Nucleus accumbens (tissue), 56 donors: ENCODE measurements at places on chromosomes 5 and 9.

- DNase-seq = no peak
Observed at GRCh38 chr5:153157156-153157555, 333.3 kb upstream of the GRIA1 start.

- peak; percentile 37 for DNase-seq
Observed at GRCh38 chr9:131739133-131739958, 530 bp downstream of the RAPGEF1 start.

DNA sequence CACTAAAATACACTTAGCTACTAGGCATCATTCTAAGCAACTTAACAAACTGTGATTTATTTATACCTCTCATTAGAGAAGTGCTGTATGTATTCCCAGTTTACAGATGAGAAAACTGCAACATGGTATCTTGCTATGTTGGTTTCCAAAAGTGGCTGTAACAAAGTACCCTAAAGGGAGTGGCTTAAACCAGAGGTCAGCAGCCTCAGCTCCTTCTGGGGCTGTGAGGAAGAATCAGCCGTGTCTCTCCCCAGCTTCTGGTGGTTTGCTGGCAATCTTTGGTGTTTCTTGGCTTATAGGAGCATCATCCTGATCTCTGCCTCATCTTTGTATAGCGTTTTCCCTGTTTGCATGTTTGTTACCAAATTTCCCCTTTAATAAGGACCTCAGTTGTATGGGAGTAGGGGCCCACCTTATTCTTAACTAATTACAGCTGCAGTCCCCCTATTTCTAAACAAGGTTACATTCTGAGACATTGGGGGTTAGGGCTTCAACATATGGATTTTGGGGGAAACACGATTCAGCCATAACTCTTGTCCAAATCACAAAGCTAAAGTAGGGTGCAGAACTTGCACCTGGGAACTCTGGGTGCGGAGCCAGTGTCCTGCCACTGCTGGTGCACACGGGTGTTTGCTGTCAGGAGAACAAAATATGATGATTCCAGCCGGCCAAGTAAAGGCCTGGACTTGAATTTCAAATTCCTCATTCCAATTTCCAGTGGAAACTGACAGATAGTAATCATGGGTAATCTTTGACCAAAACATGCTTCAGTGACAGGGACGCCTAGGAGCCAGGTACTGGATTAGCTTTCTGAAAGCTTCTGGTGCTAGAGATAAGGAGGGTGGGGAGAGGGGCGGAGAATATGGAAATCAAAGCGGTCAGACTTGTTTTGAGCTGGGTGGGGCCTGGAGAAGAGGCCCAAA is 43.3 kb downstream of the RAI14 start:
- no peak for DNase-seq

DNA sequence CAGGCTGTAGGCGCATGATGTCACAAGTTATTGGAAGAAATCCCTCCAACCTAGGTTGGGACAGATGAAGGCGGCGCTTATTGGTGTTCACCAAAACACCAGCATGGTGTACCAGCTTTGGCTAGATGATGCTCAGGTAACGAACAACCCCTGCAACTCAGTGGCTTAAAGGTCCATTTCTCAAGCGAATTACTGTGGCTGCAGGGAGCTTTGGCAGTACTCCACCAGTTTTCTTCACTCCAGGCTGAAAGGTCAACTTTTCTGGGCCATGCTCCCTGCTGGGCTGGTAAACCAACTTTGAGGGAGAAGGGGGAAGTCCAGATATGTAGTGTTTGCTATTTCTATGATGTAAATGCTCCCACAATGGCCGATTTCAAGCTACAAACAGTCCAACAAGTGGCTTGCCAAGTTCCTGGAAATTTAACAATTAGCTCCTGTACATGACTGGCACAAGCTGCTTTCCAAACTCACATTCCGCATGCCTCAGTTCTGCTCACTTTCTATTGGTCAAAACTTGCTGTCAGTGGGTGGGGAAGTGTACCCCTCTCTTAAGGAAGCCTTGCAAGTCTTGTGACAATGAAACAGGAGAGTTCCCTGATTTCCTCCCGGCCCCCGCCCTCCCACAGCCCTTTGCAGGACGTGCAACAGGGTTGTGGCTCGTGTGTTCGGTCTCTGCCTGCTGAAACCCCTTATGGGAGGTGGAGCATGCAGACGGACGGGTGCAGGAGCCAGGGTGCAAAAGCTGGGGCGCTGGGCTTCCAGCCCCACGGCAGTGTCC is 588 bp upstream of the ZBED3 start:
- peak; percentile 22 for DNase-seq

- DNase-seq = no peak
Observed at GRCh38 chr9:79254900-79255650, 316.7 kb upstream of the TLE4 start.

DNA sequence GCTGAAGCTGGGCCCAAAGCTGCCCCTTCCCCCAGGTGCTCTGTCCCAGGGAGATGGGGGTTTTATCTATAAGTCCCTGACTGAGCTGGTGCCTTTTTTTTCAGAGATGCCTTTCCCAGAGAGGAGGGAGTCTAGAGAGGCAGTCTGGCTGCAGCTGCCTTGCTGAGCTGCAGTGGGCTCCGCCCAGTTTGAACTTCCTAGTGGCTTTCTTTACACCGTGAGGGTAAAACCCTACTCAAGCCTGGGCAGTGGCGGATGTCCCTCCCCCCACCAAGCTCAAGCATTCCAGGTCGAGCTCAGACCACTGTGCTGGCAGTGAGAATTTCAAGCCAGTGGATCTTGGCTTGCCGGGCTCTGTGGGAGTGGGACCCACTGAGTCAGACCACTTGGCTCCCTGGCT is 41.3 kb downstream of the CAVIN4 start:
- no peak for DNase-seq

GRCh38 chr9:136921718-136922117 is 22.8 kb downstream of the FBXW5 start:
- DNase-seq = no peak

GRCh38 chr9:110049699-110050450 is 158.1 kb downstream of the C9orf152 start:
- DNase-seq = no peak

- DNase-seq = no peak
Observed at GRCh38 chr5:35799753-35800152, 56.9 kb upstream of the IL7R start.

GRCh38 chr9:77710316-77710715 is 62.2 kb upstream of the GNA14 start:
- DNase-seq = no peak

- DNase-seq = no peak
Observed at GRCh38 chr5:476102-476813, 33.3 kb downstream of the EXOC3 start.

- DNase-seq = no peak
Observed at GRCh38 chr5:97547999-97548738, 365.1 kb upstream of the RIOK2 start.

DNA sequence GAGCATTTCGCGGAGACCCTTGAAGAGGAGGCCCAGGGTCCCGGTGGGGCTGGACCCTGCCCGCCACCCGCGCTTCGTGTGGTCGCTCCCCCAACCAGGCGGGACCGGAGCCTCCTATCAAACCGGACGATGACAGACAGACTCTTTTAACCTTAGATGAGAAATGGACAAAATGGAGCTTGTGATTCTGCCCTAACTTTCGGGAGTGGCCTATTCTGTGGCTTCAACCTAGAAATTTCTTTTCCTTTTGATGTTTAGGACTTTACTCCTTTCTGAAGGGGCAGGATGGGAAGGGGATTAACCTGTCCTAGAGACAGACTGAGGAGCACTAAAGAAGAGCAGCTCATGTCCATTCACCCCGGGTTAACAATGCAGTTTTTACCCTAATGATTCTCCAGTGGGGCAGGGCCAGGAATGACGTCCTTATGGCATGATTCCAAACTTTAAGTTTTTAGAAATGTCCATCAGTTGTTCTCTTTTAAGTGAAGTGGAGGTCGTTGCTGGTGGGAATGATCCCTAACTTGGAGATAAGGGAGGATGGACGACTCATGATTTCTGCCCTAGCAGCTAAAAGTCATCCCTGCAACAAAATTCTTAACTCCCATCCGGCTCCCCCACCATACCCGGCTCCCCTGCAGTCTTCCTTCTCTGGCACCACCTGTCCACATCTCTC is 1.0 kb downstream of the NIPSNAP3A start:
- DNase-seq = no peak

DNA sequence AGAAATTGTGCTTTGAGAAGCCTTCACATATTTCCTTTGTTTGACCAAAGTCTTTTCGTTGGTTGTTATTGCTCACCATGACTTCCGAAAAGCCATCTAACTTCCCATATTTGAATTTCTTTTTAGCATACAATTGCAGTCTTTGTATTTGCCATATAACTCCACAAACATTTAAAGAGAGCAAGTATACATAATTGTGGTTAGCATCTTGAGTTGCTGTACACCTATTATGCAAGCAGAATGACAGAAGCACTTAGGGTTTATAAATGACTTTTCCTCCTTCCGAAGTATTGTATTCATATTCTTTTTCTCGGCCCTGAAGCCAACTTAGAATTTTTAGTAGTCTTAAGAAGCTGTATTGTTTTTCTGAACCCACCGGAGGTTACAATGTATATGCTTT is 250.4 kb downstream of the RFK start:
- no peak for DNase-seq

DNA sequence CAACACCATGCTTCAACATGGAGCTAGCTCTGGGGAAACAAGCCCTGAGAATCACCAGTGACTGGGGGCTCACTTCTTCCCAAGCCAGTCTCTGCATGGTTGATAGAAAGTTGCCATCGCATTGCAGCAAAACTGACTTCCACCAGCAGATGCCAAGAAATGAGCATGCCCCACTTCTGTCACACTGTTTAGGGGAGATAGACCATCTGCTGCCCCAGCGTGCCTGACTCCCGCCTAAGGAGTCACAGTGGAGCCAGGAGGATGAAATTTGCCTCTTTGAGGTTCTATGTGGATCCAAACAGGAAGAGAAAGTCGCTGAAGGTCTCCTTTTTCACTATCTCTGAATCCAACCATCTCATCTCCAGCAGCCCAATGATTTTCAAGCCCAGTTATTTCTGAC is 116.7 kb upstream of the SLIT3 start:
- DNase-seq = no peak

DNA sequence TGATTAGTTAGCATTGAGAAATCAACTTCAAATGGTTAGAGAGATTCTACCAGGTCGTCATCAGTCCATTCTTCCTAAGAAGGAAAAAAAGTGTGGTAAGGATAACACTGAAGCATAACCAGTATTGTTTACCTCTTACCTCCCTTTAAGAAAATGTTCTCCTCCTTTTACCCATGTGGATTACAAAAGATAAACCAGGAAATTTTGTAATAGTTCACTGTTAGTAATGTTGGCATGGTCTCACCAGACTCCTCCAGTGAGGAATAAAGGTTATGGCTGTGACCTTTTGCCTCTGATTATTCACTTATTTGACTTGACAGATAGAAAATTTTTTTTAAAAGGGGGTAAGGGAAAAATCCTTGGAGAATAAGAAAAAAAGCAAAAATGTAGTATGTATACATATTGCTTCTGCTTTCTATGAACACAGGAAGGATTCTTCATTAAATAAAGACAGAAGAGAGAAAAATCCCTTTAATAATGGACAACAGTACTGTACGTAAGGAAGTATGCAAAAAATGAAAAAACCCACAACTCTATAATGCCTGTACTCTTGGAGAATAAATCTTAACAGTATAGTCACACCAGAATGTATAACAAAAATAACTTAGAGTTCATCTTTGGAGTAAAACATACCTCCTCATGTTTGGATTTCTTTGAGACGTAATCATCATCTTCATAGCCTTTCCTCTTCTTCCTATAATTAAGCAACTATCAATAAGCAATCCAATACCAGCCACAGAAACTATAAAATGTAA is 18.1 kb downstream of the CCNH start:
- no peak for DNase-seq

- DNase-seq = no peak
Observed at GRCh38 chr5:128815201-128815600, 150.1 kb upstream of the SLC27A6 start.

- no peak for DNase-seq
Observed at GRCh38 chr9:17315341-17315740, 180.5 kb downstream of the CNTLN start.

- no peak for DNase-seq
Observed at GRCh38 chr5:141402553-141403243, at the start of gene PCDHGA9. TSS of gene PCDHGA9 (plus strand) at chr5:141402778. CDS start at chr5:141402953, 175 bp downstream.

DNA sequence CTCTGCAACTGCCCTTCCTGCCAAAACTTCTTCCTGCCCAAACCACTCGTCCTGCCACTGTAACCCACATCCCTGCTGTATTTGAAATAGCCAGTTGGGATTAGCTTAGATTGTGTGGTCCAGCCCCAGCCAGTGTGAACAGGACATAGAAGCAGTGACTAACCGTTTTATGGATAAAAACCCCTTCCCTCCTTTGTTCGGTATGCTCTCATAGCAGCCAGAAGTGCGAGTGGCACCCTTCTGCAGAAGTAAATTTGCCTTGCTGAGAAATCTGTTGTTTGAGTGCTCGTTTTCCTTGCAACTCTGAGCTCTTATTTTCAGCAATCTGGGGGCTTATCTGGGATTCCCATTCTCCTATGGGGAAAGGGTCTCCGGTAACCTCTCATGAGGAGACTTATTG is 470.0 kb downstream of the PRDM9 start:
- DNase-seq = no peak

DNA sequence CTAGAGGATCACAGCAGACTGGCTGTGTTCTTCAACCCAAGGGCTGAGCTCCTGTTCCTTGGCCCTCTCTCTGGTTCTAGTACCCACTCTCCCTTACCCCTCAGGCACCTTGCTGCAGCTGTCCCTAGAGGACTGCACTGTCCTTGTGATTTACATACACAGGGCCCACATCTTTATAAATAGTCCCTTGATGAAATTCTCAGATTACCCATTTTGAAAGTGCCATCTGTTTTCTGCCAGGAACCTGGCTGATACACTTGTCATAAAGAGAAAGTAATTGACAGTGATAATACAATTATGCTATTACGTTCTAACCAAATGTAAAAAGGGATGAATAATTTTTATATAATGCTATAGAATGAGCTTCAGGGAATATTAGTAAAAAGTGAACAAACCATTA is 16.5 kb upstream of the SPARC start:
- no peak for DNase-seq

GRCh38 chr5:21802869-21803490 is 1050.2 kb downstream of the CDH12 start:
- no peak for DNase-seq

GRCh38 chr5:91281401-91281800 is 101.7 kb downstream of the ARRDC3 start:
- no peak for DNase-seq

DNA sequence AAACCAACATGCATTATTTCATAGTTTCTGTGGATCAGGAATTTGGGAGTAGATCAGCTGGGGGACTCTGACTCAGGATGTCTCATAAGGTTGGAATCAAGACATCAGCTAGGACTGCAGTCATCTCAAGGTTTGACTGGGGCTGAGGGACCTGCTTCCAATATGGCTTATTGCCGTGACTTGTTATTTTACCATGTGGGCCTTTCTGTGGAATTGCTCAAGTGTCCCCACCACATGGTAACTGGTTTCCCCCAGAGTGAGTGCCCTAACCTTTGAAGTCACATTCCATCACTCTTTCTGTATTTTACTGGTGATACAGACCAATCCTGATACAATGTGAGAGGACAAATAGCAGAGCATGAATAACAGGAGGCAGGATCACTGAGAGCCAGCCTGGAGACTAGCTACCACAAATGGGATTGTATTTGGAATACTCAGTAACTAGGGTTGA is 70.2 kb upstream of the ELL2 start:
- DNase-seq = no peak
